ENCODE measurements at places on chromosomes 5 and 9.
A peak's percentile ranks its signal among the peaks of the same experiment; 100 is the strongest.

DNA sequence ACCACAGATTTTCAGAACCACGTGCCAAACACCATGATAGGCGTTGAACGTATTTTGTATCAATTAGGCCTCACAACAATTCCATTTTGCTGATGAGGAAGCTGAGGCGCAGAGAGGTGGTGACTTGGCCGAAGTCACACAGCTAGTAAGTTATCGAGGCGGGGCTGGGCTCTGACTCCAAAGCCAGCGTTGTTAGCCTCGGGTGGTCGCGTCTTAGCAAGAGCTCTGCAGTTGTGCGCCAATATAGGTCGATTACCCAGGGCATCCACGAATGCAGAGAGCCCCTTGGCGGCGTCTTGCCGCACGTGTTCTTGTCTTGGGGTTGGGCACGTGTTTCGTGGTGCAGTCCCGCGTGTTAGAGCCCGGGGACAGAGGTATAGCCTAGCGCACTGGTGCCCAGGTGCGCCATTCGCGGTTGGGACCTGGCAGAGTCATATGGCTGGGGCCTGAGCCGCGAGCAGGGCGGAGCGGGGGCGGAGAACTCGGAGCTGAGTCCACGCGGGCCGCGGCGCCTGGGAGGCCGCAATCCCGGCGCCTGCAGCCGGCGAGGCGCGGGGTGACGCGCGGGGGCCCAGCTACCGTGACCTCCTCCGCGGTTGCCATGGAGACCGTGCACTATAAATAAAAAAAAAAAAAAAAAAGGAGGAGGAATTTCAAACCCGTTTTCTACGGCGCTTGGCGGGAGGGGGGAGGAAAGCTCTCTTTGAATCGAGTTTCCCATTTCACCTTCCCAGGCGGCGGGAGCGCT is 62.3 kb downstream of the CXXC5 start:
- no peak for DNase-seq

GRCh38 chr9:18143073-18143745 is 330.7 kb upstream of the ADAMTSL1 start:
- no peak for DNase-seq

- no peak for DNase-seq
Measured at GRCh38 chr5:7878381-7878873, 9.5 kb downstream of the MTRR start.

DNA sequence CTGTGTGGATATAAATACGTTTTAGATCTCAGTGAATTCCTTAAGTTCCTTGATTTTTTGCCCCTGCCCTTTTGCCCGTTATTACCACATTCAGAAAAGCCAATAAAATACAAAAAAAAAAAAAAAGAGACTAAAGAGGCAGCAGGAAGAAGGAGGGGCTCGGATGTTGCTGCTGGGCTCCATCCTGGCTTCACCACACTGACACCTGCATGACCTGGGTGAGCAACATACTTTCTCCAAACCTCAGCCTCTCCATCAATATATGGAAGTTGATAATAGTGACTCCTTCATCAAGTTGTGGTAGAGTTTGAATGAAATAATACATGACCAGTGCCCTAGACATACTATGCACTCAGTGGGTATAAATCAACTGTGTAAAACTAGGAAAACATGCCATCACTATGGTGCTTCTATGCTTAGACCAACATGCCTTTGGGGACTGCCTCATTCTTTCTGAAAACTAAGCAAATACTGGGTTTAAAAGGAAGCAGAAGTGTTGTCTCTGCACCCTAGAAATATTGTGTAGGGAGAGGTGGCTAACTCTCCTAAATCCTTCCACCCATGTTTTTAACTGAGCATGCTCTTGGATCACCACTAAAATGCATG is 243.0 kb downstream of the PIK3R1 start:
- no peak for DNase-seq

- no peak for DNase-seq
Measured at GRCh38 chr9:131982671-131983239, 96.9 kb downstream of the MED27 start.

DNA sequence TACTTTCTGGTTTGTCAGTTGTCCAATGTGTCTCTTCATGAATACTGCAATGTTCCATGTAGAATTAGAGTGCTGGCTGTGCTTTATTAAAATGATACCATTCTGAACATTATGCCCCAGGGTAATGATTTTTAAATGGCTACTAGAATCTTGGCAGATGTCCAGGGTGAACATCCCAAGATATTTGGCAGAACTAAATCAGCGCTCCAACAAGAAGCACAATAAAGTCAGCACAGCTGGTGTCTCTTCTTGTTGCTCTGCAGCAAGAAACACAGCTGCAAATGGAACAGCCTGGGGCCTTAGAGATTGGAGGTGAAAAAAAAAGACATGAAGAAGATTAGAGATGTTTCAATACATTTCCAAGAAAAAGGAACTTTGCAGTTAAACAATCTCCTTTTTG is 248.3 kb downstream of the CDH18 start:
- DNase-seq, result no peak

GRCh38 chr5:33184367-33184766 is 256.4 kb upstream of the TARS1 start:
- no peak for DNase-seq

GRCh38 chr5:42591015-42591414 is 165.6 kb upstream of the CCDC152 start:
- no peak for DNase-seq

GRCh38 chr9:128389395-128390149 is 18.4 kb downstream of the URM1 start:
- DNase-seq, result no peak

- DNase-seq, result no peak
Measured at GRCh38 chr5:107739661-107740060, 68.9 kb upstream of the EFNA5 start.

GRCh38 chr5:145101246-145101645 is 733.9 kb downstream of the PRELID2 start:
- no peak for DNase-seq

- no peak for DNase-seq
Measured at GRCh38 chr5:169812786-169813185, 167.5 kb downstream of the INSYN2B start.

DNA sequence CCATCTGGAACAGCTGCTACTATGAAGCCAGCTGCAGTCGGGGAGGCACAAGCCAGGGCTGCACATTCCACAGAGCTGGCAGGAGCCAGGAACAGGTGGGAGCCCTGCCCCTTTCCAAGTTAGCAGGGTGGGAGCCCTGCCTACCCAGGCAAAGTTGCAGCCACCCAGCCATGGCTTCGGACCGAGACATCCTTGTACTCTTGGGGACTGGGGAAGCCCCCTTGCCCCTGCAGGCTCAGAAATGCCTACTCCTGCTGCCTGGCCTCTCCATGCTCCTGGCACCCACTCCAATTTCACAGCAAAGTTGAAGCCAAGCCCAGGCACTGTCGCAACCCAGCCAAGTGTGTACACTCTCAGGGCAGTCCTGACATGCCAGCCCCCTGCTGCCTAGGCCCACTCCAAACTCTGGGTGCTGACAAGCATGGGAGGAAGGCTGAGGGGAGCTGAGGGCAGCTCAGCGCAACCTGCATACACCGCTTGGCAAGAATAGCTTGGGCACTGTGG is 165.1 kb downstream of the RNF180 start:
- DNase-seq, result no peak

DNA sequence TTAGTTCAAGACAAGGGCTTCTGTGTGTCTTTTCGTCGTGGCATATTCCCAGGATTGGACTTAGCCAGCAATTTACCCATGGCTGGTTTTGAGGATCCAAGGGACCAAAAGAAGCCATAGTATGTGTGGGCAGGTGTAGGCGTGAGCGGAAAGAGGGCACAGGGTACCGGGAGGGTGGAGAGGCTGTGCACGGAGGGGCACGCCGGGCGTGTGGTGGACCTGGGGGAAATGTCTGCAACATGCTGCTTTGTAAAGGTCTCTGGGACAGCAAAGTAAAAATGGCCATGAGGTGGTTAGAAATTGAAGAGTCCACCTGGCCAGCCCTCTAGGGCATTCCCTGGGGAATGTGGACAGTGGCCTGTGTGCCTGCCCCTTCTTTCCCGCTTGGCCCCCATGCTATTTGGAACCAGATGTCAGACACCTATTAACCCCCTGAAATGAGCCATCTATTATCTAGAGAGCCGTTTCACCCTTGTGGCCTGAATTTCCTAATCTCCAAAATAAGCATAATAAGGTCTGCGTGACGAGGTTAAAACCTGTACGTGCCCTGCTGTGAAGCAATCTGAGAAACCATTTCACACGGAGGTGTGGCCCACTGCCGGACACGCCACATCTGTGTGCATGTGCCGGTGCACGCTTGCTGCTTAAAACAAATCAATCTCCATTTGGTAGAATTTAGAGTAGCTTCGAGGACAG is 5.1 kb downstream of the FLT4 start:
- DNase-seq, result no peak

GRCh38 chr5:58640011-58640410 is 57.1 kb downstream of the RAB3C start:
- DNase-seq, result no peak

GRCh38 chr5:96370976-96371375 is 62.1 kb downstream of the PCSK1 start:
- DNase-seq, result no peak

- no peak for DNase-seq
Measured at GRCh38 chr5:154485850-154486426, 7.9 kb upstream of the HAND1 start.

DNA sequence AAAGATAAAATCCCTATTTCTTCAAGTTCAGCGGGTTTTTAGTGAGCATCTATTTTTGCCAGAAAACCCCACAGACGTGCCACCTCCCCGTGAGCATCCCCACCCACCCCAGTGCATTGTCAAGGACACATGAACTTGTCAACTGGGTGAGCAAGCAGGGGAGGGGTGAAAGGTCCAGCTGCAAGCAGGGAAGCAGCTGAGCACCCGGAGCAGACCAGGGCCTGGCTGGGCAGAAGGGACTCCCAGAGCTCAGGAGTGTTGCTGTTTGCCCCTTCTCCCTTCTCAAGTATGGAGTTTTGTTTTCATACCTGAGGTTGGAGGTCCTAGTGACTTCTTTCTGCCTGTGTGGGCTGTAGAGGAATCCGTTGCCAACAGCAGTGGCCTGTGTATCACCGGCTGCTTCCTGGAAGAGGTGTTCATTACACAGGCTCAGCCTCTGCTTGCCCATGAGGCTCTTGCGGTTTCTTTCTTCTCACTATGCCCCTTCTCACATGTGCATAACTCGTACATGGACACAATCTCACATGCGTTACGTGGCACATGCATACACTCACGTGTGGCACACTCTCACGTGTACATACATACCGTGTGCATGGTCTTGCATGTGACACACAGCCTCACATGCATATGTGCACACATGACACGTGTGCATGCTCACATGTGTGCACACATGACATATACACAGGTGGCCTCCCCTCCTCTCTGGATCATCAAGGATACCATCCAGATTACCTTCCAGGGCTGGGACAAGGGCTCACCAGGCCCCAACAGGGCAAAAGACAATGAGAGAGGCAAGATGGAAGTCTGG is 126.7 kb downstream of the MVB12B start:
- no peak for DNase-seq

DNA sequence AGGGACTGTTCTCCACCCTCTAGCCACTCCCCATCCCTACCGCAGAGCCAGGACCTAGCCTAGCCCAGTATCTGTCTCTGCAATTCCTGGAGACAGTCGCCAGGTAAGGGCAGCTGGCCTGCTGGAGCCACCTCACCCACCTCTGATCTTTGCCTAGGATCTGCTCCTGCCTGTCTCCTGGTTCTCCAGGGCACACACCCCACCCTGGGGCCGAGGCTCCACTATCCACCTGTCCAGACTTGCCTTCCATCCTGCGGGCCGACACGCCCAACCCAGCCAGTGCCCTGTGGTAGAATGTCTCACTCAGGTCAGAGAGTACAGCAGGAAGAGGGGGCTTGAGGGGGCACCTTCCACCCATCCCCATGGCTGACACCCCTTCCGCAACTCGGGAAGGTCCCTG is 15.7 kb upstream of the AQP7 start:
- no peak for DNase-seq

- peak; percentile 70 for DNase-seq
Measured at GRCh38 chr5:179806250-179807048, at the start of gene MGAT4B. Gene MGAT4B, minus strand, starts transcription at chr5:179806866. Its CDS starts 283 bp downstream, at chr5:179806583.

DNA sequence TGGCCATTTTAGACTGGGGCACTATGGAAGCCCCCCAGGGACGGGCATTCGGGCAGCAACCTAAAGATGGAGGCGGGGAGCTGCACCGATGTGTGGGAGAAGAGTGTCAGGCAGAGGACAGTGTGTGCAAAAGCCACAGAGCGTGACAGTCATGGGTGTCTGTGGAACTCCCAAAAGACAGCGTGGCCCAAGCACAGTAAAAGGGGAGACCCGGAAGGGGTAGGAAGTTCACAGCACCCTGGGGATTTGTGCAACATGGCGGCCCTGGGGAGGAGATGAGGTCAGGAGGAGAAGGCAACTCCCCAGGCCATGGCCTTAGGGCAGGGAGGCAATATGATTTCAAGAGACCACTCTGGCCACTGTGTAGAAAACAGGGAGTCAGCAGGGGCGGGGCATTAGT is 38.9 kb upstream of the FGF1 start:
- no peak for DNase-seq

DNA sequence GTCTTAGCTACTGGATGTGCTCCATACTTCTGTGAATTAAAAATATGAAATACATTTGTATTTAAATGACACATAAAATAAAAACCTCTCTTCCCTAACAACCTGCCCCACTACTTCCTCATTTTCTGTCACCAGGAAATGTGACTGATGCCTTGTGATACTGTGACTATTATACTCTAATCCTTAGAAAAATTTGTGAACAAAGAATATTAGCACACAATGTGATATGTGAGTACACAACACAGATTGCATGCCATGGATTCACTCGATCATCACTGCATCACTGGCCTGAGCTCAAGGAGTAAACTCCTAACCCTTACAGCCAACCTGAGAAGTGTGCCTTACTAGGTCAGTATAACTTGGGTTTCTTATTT is 281.0 kb downstream of the EFNA5 start:
- no peak for DNase-seq

- DNase-seq, result no peak
Measured at GRCh38 chr9:127683723-127684122, 23.1 kb upstream of the CFAP157 start.

- no peak for DNase-seq
Measured at GRCh38 chr9:99261923-99262322, 39.8 kb downstream of the SEC61B start.

GRCh38 chr5:130514984-130515690 is 610.9 kb downstream of the CHSY3 start:
- DNase-seq, result no peak

- DNase-seq, result no peak
Measured at GRCh38 chr9:38638881-38639576, 18.6 kb upstream of the ANKRD18A start.

- no peak for DNase-seq
Measured at GRCh38 chr5:80318212-80318611, 1.6 kb upstream of the SPZ1 start.

- no peak for DNase-seq
Measured at GRCh38 chr5:32357658-32358057, 44.9 kb upstream of the MTMR12 start.

- DNase-seq, result no peak
Measured at GRCh38 chr5:151885138-151885908, 39.3 kb downstream of the GLRA1 start.

Measured in hippocampal formation (tissue), 2 donors.